NCI-H187 treated with DMSO at 0.1 percent for 48 hours (cell line): ENCODE measurements at places on chromosomes 4 and X.

DNA sequence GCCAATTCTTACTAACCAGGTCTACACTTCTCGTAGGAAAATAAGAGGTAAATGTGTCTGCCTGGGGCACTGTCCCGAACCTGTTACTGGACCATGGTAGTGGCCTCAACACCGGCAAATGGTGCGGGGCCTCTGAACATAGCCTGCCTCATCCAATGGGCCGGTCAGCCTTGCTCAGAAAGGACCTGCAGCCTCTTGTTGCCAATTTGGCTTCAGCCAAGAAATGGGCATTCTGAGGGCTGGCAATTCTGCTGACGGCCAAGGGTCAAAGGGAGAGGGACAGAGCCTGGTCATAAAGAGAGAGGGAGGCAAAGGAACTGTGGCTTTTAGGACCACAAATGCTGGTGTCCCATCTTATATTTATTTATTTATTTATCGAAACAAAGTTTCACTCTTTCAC lies 69.5 kb upstream of the ATP6AP2 start:
- DNase-seq: no peak

DNA sequence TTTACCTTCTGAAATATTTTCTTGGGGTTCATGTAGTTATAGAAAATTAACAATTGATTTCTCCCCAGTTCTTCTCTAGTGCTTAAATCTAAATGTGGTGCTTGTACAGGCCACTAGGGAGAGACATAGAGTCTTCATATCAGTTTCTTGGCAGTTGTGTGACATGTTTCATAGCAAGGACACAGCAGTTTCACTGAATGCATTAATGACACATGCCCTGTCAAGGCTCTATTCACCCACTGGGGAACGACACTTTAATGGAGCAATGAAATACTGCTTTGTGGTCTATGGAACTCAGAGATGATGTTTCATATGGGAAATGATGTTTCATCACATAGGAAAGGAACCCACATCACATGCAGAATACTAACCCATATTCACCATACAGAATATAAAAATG lies 2.8 kb downstream of the VEGFC start:
- DNase-seq: no peak

DNA sequence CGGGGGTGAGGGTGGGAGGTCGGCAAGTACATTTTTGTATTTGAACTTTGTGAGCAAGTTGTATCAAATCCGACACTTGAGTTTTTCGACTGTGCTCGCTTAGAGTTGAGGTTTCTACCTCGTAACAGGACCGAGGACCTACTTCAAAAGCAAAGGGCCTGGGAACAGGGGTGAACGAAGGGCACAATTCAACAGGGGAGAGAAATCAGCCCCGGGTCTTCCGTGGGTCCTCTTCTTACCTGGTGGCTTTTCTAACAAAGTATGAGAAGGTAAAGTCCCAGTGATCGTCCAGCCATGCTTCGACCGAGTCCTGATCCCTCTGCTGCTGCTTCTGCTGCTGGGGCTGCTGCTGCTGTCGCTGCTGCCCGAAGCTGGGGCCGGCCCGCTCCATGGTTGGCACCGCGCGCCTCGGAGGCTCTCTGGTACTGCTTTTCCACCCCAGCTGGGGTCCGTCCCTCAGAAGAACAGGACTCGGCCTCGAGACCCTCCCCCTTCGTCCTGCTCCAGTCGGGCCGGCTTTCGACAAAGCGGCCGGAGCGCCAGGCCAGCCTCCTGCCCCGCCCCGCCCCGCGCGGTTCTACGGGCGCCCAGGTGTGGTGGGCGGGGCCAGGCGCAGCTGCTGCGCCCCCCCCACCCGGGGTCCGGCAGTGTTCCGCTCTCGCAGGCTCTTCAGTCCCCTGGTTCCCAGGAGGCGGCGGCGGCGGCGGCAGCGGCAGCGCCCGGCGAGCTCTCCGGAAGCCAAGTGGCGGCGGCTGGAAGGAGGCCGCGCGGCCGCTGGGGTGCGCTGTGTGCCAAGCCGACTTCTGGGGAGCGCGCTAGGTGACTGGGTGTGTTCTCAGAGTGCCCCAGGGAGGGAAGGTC lies at the start of gene PDE5A:
Gene PDE5A, minus strand, starts transcription at position 524 of the 861 bp plus-strand sequence. Its CDS starts 133 bp downstream, at position 391.
- DNase-seq: peak; percentile 44

- DNase-seq: no peak
Observed at GRCh38 chrX:9947131-9947794, 19.9 kb upstream of the CLDN34 start.

DNA sequence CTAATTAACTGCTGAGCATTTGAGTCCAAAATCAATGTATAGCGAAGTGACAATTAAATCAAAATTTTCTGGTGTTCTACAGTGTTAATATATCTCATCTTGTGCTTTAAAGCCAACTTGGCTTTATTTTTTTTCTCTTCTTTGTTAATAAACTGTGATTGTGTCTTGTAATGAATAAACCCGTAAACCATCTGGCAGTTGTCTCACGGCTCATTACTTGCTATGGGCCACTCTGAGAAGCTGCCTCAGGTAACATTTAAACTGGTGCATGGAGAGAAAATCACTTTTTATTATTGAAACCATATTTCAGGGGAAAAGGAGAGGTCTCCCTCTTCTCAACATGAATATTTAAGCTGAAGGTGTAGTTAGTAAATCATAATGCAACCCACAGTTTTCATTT lies 694.0 kb downstream of the KCTD8 start:
- no peak for DNase-seq

GRCh38 chrX:2434270-2435163 lies 66.3 kb downstream of the DHRSX start:
- DNase-seq: no peak

- DNase-seq: no peak
Observed at GRCh38 chr4:96383349-96383748, 543.5 kb downstream of the PDHA2 start.

DNA sequence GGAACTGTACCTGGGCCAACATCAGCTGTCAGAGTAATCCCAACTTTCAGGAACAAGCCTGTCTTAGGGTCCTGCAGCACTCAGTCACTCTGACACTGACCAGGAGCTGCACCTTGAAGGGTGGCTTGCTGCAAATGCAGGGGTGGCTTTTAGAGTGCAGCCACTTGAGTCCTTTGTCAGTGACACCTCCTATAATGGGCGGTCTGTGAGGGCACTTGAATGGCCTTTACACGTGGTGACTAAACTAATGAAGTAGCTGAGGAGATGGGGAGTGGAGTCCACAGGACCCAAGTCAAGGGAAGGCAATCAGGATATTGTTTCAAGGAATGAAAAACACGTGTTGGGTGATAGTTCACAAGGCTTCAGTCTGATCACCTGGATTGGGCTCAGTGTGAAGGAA lies 11.1 kb upstream of the LNX1 start:
- no peak for DNase-seq

DNA sequence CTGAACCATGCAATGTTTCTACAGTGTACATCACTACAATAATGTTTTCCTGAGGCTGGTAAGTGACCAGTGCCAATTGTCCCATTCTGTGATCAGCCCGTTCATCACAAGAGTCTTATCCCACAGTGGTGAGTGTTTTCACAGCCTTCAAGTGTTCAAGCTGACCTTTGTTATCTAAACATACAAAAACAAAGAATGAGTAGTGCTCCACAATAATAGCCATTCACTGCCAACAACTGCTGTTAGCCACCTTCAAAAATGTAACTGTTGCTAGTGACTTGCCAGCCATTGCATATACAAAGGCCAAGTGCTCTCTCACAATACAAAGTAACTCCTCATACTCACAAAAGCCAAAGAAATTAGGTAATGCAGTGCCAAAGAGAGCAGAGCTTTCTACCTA lies 1084.1 kb downstream of the FAM133A start:
- DNase-seq: no peak

DNA sequence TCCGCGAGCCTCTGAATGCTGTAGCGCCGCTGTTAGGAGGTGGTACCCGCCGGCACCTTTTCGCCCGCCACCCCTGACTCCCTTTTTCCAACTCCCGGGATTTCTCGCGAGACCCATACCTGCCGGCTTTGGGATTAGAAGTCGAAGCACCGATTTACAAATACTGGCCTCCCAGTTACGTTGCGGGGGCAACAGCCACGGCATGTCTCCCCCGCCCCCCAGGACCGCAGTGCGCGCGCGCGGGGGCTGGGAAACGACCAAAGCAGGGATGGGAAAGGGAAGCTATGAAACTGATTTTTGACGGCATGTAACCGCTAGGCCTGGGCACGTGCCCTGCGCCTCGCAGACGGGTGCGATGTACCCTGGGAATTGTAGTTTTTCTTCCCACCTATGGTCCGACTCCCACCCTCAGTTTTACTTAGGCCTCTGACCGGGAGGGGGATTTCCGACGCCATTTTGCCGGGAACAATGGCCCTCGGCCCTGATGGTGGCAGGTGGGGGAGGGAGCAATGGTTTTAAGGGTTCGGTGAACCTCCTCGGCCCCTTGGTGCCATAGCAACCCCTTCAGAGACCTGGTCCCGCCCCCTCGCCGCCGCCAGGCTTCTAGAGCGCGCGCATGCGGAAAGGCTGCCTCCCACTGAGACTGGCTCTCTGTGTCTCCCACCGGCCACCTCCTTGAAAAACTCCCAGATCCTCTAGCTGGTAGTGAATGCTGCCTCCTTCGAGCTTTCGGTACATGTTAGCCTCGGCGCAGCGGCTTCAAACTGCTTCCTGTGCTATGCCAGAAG lies 772 bp upstream of the WNK3 start:
- DNase-seq: peak; percentile 2

- DNase-seq: no peak
Observed at GRCh38 chr4:110467400-110467799, 8.6 kb upstream of the ENPEP start.

DNA sequence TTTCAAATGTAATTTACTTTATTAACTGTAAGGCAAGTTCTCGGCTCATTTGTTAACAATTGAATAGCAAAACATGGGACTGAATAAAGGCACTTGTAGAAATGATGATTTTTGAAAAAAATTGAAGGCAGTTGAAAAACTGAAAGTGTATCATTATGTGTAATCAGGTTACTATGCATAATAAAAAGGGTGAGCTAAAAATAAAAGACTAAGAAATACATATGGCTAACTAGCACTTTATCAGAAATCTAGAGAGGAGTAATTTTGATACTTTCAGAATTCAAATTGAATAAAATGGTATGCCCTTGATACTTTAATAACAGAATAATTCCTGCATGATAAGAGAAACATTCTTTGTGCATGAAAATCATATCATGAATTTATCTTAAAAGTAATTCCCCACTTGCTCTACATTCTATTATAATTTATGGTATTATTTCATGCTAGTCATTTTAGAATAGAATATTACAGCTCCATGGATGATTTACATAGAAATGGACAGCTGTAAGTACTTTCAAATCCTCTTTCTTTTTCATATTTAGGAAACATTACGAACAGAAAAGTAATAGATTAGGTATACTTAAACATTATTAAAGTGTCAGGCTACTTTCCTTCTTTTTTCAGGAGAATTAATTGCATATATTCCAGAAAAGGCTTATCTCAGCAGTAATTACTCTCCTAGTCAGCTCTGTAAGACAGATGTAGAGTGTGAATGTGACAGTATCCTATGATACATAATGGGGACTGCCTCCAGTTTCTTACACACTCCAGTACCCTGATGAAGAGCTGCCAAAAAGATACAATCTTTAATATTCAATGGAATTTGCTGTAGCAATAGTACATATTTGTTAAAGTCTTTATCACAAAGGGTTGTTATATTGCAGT lies 697.3 kb downstream of the CCSER1 start:
- no peak for DNase-seq

DNA sequence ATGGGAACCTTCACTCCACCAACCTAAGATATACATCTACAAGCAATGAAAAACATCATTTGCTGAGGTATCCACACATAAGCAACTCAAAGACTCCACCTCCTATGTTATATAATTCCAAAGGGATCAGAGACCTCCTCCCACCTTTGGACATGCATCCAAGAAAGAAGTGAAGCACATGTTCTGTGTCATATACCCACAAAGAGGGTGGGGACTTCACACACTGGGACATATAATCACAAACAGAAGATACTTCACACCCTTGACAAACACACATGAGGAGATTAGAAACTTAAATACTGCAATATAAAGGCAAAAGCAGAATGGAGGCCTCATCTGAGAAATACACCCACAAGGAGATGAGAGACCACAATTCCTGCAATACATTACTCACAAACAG lies 25.4 kb downstream of the SUV39H1 start:
- no peak for DNase-seq

DNA sequence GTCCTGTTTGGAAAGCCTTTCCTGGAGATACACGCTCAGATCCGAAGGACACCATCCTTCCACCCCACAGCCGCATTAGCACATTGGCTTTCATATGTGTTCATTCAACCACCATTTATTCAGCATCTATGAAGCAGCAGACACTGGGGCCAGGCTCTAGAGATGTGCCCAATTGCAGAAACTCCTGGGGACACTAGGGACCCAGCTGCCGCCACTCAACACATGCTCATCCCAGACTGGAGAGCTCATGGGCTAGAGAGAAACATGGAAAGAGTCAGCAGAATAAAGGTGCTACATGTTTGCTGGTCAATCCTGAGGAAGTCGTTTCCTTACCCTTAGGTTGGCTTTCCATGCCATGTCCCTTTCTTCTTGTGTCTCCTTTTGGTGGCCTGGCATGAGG lies 7.6 kb downstream of the CTAG1A start:
- DNase-seq: no peak

DNA sequence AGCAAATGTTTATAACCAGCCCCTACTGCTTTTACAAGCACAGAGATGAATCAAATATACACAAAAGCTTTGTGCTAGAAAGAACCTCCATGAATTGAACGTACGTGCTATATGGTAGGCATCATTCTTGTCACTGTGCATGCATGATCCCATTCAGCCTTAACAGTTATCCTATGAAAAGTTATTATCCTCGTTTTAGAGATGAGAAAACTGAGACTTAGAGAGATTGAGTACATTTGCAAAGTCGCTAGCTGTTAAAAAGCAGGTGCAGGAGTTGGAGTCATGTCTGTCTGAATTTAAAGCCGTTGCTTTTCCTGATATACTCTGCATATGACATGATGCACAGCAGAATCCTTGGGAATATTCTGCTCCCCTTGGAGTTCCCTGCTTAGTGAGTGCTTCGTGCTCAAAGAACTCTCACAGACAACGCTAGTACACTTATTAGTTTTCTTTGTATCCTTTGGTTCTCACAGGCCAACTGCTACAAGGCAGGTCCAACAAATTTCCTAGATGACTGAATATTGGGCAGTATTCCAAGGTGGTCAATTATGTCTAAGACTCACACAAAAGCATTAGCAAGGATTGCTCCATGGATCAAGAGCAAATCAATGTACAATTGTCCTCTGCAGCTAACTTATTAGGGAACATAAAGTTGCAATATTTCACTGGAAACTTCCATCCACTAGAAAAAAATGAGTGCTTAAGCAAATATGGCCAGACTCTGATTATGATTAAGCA lies 42.8 kb upstream of the TRIM2 start:
- no peak for DNase-seq

DNA sequence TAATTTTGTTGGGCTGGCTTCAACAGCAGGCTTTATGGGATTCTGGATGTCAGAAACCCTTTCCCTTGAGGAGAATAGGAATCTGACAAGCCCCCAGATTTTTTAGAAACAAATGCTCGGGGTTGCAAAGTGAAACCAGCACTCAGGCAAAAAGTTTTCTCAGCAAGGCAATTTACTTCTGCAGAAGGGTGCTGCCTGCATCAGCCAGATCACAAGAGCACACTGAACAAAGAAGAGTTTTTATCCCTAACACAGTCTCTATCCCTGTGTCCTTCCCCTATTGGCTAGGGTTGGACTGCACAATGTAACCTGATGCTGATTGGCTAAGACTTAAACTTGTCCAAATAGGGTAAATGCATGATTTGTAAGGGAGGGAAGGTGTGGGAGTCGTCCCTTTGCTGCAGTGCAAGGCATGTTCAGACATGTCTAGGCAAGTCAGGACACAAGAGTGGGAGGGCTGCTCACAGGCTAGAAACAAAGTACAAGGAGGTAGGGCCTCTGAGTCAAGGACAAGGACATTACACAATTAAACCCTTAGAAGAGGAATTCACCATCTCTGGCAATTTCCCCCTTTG lies 175.8 kb downstream of the CCNG2 start:
- DNase-seq: no peak
